Right ventricle myocardium inferior (tissue), 1 donor: ENCODE measurements at places on chromosomes 7 and 10. TPM values are rescaled to one million over a fixed set of nuclear protein-coding genes. Genes with fewer than 3 reads are reported as not detected.

Gene OPTN
- 146 TPM for total RNA-seq

Gene LIPJ
- not detected for total RNA-seq

Gene SUFU
- 7.8 TPM for total RNA-seq

DNA sequence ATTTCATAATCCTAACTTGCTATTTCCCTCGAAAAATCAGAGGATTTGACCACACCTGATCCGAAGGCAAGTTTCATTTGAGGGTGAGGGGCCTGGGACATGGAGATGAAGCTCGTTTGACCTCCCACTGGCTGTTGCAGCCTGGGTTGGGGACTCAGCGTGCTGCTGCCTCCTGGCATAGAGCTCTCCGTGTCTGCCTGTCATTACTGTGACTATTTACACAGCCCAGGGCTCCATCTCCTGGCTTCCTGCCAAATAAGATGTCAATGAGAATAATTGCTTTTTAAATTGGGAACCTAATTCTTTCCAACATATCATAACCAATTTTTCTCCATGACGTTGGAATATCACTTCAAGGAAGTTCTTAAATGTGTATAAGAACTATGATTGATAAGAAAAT lies 139.3 kb upstream of the COBL start:
- DNase-seq, result no peak

GRCh38 chr10:67933199-67933598 lies 48.7 kb downstream of the SIRT1 start:
- DNase-seq, result no peak

- DNase-seq, result no peak
Measured at GRCh38 chr10:101570428-101571270, 17.4 kb downstream of the POLL start.

GRCh38 chr7:104980841-104981671 lies 32.9 kb upstream of the KMT2E start:
- DNase-seq, result no peak

DNA sequence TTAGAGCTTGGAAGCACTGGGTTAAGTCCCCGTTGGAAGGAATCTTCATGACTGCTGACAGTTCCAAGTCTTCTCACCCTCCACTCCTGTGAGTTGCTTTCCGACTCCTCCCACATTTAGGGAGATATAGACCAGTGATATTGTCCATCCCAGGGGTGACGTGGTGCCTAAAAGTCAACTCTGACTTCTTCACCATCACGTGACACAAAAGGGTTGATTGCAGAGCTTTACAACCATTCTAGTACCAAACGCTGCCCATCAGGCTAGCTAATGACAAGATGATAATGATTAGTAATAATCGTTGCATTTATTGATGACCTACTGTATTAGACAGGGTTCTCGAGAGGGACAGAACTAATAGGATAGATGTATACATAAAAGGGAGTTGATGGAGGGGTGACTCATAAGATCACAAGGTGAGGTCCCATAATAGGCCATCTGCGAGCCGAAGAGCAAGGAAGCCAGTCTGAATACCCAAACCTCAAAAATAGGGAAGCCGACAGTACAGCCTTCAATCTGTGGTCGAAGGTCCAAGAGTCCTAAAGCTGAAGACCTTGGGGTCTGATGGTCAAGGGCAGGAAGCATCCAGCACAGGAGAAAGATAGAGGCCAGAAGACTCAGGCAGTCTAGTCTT lies 85.3 kb upstream of the CARD11 start:
- no peak for DNase-seq

DNA sequence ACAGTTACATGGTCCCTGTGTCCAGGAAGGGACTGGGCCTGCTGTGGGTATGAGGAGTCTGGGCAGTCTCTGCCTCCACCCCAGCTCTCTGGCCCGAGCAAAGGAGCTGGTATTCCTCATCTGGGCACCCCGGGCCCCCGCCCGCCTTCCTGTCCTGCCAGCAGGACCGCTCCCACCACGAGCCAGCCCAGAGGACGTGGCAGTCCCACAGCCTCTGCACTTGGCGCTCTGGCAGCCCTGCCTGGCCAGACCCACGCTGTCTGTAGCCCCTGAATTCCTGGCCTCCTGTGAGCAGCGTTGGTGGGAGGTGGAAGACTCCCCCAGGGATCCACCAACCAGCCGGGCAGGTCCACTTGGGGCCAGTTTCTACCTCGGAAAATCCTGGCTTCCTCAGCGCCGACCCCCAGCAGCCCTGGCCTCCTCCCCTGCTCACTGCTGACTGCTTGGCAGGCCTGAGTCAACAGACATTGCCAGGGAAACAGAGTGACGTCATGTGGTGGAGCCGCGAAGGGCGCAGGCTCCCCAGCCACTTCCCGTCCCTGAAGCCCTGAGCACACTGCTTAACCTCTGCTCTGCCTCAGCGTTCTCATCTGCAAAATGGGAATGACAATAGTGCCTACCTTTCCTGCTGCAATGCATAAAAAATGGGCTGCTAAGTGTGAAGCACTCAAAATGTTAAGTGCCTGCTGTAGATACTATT lies 21.6 kb upstream of the LIMK1 start:
- DNase-seq, result peak; percentile 89

DNA sequence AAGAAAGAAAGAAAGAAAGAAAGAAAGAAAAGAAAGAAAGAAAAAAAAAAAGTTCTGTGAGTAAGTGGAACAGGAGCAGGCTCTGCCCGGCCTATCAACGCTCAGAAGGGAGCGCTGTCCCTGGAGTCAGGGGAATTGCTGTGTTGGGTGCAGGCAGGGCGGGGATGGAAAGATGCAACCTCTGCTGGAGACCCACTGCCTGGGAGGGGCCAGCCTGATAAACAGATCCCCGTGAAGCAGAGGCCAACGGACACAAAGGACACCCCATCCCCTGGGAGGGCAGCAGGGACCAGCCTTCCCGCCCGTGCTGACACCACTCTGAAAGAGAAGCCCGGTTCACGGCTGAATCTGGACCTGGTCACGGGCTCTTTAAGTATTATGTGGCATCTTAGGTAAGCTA lies 54.5 kb downstream of the TCERG1L start:
- no peak for DNase-seq

GRCh38 chr10:93106631-93107072 lies 33.0 kb downstream of the CYP26A1 start:
- DNase-seq, result no peak
